ENCODE measurements at places on chromosomes 13 and 19.

DNA sequence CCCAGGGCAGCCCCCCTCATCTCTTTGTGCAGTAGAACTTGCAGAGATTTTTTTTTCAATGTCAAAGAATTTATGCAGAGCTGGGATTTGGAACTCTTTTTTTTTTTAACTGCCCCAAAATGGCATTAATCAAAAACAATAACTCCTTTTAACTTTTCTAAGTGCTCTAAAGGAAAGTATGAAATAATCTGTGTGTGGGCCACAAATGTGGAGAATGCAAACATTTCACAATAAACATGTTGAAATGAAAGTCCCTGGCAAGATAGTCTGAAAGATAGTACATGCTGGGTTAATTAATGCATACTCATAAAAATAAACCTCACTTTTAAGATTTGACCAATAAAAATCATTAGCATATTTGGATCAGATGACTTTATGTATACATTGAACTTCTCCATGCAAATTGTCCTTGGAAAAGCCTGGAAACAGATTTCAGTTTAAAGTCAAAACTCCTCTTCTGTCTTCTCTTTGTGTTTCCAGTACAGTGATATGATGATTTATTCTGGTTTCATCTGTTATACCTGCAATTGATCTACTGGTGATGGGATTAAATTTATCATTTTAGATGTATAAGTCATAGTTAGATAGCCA lies 30.5 kb upstream of the ZNF536 start:
- no peak for DNase-seq

DNA sequence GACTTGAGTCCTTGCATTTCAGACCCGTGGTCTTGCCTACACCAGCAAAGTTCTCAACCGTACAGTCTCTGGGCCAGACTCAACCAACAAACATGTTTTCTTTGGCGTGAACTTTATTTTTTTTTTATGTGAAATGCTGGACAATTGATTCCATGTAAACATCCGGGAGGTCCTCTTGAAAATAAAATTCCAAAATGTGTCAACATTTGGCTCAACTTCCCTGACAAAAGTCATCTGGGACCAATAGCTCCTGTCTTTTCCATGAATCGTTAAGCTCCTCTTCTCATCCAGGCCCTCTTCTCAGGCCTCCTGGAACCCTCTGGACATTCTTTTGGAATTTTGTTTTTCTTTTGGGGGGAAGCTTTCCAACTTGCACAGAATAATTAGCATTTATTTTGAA lies 2.7 kb downstream of the ALDH16A1 start:
- no peak for DNase-seq

DNA sequence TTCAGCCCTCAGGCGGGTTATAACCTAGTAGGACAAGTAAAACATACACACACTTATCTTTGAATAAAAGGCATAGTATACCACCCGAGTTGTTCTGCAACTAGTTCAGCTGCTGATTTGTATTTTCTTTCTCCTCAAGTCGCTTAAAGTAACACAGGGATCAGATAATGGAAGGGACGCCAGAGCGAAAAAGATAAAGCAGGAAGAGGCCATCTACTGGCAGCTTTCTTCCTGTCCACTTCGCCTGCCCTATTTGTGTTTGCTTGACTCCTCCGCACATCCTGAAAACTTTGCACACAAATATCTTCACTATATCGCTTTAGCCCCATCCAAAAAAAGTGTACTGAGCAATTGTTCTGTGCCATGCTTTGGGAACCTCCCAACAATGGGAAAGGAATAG lies 238.0 kb upstream of the SOX21 start:
- no peak for DNase-seq

- no peak for DNase-seq
Observed at GRCh38 chr13:44211704-44212346, 161.8 kb upstream of the SERP2 start.

GRCh38 chr13:37690361-37690760 lies 91.8 kb upstream of the POSTN start:
- no peak for DNase-seq

DNA sequence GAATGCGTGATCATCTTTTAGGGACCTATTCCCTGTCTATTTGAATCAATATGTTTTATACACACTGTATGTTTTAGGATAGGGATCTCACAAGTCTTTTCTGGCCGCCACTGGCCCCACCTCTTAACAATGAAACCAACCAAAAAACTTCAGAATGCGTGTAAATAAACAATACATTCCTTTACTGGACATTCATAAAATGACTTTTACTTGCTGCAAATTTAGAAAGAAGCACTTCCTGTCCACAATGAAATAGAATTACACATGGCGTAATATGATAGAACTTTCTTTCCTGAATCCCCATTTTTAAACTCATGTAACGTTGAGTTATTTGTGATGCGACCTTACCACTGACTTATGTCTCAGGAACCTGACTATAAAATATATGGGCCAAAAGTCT lies 233.6 kb downstream of the SLITRK6 start:
- no peak for DNase-seq

DNA sequence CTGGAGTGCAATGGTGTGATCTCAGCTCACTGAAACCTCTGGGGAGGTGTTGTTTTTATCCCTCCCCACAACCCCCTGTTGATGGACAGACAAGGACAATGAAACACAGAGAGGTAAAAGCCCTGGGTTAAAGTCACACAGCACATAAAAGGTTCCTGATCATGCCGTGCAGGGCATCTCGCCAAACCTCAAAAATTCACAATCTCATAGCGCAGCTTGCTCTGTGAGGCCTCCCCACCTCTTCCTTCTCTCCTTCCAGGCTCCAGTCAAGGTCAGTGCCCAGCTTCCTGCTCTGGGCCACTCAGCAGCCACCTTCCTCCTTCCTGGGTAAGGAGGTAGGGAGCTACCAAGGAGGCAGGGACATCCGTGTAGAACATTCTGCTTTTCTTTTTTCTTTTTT lies 2.3 kb downstream of the FUT2 start:
- DNase-seq: no peak

DNA sequence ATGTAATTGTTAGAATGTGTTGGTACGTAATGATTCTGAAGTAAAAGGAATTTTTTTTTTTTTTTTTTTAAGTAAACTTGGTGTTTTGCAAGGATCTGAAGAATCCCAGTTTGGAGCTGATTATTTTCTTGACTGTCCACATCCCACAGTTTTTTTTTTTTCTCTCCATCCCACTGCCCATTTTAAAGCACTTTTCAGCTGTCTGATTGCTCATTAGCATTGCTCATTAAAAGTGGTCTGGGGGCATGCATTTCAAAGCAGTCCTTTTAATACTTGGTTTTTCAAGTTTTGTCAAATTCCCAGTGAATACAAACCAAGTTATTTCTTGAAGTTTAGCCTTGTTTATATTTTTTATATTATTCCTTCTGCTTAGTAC lies 44.1 kb downstream of the SLAIN1 start:
- DNase-seq: no peak

DNA sequence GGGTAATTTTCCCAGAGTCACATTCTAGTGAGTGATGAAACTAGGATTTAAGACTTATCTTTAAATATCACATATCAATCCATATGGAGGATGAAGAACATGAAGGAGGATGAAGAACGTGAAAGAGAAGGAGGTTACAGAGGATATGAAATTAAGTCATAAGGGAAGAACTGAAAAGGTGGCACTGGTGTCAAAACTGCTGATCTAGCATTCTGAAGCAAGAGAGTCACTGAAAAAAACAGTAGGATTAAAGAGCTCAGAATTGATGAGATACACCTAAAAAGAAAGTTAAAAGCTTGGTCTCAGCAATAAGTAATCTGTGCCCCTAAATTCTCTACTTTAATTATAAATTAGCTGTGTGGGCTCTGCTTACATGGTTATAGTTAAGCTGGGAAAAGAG lies 156.5 kb downstream of the KCTD12 start:
- DNase-seq: no peak

- no peak for DNase-seq
Observed at GRCh38 chr19:13825489-13826441, 30.5 kb downstream of the ZSWIM4 start.

DNA sequence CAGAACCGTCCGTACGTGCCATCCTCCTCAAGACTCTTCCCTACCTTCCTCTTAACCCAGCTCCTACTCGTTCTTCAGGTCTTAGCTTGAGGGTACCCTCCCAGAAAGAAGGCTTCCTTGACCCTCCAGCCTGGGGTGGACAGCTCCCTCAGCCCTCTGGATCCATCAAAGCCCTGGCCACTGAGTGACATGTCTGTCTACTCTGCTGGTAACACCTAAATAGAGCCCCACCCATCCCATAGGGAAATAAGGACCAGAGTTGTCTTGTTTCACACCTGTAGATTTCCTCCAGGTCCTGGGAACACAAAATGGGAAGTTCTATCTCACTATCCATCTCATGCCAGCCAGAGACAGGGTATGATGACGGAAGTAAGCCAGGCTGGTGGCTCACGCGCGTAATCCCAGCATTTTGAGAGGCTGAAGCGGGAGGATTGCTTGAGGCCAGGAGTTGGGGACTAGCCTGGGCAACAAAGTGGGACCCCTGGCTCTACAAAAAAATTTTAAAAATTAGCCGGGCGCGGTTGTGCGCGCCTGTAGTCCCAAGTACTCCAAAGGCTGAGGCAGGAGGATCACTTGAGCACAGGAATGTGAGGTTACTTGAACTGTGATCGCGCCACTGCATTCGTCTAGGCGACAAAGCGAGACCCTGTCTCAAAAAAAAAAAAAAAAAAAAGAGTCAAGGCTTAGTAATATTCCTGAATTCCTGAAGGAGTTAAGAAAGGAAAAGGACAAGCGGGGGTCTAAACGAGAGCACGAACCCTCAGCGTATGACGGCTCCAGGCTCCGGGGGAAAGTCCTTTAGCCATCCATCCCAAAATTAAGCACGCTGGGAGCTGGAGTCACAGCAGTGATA lies 566 bp upstream of the CCDC97 start:
- DNase-seq: no peak

- no peak for DNase-seq
Observed at GRCh38 chr13:67493835-67494234, 263.7 kb upstream of the PCDH9 start.

DNA sequence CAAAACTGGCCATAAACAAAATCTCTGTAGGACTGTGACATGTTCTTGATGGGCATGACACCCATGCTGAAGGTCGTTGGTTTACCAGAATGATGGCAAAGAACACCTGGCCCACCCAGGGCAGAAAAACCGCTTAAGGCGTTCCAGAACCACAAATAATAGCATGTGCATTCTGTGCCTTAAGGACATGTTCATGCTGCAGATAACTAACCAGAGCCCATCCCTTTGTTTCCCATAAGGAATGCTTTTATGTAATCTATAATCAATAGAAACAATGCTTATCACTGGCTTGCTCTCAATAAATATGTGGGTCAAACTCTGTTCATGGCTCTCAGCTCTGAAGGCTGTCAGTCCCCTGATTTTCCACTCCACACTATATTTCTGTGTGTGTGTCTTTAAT lies 11.2 kb upstream of the ZNF578 start:
- DNase-seq: no peak
